Skin of body (tissue), 3 donors: ENCODE measurements at places on chromosomes 7 and 10.

- no peak for DNase-seq
Measured at GRCh38 chr10:101237982-101238731, 8.9 kb upstream of the LBX1 start.

GRCh38 chr10:31977440-31978155 lies 49.0 kb upstream of the ARHGAP12 start:
- peak; percentile 8 for DNase-seq

DNA sequence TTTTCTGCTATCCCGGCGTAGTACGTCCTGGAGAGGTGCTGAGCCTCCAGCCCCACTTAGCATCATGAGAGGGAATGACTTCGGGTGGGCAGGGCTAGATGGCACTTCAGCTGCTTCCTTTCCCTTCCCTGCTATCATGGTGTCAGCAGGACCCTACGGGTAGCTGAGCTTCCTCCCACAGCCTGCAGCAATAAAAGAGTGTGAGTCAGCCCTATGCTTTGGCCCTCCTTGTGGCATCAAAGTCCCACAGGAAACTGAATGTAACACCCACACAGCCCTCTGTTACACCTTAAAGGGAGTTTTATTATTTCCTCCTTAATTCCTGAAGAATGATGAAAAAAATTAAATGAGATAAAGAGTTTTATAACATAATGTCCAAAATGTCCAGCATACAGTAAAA lies 458.1 kb downstream of the RPS24 start:
- no peak for DNase-seq

DNA sequence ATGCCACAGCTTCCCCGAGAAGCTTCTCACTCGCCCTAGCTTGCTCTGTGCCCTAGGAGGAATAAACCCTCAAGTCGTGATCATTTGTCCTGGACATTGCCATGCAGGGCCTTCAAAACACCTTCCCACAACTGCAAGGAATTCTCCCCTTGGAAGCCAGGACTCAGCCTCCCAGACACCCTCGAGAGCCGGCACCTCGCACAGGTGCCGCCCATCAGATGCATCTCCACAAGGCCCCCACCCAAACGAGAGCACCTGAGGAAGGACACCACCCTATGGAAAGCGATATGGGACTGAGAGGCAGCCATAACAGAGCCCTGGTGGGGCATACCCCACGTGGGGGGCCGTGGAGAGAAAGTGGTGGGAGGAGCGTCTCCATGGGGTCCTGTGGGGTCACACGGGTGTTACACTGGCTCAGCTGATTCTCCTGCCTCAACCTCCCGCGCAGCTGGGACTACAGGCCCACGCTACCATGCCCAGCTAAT lies 77.6 kb upstream of the FOXK1 start:
- DNase-seq = no peak

DNA sequence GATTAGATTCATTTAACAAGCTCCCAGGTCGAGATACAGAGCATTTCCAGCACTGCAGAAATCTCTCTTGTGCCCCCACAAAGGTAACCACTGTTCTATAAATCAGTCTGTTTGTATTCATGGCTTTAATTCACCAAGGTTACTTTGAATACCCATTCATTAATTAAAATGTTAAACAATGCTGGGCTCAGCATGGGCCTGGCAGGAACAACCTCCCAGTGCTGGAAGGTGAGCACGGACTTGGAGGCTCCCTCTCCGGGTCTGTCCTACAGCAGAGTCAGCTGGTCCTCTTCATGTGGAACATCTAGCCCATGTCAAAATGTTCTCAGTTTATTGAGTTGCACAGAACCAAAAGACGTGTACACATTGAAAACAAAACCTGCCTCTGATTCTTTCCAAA lies 15.6 kb upstream of the EFCAB10 start:
- no peak for DNase-seq

- DNase-seq = no peak
Measured at GRCh38 chr10:86110156-86110786, 256.3 kb downstream of the GRID1 start.

DNA sequence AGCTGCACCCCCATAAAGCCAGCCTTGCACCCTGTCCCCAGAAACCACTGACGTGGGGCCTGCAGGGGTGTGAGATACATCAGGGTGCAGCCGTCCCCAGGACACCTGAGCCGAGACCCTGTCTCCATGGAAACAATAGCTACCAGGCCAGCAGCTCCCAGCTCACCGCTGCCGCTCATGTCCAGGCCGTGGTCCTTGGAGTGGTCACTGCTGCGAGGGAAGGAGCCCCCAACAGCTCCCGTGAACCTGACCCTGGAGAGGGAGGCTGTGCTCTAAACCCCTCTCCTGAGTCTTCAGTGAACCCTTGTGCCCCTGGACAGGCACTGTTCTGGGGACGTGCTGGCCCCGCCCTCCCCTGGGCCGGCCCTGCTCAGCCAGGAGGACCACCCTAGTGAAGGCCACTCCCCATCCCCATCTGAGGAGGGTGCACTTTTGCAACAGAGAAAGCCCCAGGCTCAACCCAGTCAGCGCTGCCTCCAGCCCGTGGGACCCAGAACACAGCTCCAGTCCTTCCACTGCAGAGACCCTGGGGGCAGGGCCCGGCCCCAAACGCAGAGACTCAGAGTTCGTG lies 19.6 kb upstream of the INPP5A start:
- no peak for DNase-seq

- DNase-seq = peak; percentile 87
Measured at GRCh38 chr7:66140924-66141323, 26.3 kb downstream of the CRCP start.

DNA sequence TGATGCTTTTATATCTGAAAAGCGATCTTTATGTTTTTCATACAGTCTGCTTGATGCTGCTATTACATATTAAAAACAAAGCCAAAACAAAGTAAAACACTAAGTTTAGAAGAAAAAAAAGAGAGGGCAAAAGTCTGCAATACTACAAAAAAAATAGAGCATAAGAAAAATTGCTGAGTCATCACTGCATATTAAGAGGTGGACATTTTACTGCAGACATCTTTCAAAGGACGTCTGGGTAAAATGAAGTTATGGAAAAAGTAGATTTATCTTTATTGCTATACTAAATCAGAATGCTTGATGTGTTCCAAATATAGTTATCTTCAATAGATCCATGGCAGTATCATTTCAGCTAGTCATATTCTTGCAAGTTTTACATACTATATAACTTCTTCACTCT lies 172.0 kb downstream of the MAGI2 start:
- no peak for DNase-seq

GRCh38 chr7:35411331-35411730 lies 157.4 kb upstream of the TBX20 start:
- DNase-seq = no peak

DNA sequence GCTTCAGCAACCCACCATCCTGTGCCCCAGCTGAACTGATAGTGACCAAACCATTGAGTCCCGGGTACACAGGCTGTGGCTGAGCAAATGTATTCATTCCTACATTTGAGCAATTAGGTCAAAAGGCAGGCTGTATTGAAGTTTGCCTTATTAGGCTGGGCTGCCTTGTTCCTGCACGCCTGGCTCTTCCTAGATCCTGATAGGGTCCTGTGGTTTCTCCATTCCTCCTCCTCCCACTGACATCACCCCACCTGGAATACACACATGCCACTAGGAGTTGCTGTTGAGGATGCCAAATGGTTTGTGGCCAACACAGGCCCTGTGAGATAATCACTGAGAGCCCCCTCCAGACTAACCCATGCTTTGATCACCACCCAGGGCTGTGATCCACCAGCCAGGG lies 66.4 kb upstream of the FGFR2 start:
- no peak for DNase-seq

- no peak for DNase-seq
Measured at GRCh38 chr10:1034758-1035157, 9.1 kb upstream of the IDI2 start.

DNA sequence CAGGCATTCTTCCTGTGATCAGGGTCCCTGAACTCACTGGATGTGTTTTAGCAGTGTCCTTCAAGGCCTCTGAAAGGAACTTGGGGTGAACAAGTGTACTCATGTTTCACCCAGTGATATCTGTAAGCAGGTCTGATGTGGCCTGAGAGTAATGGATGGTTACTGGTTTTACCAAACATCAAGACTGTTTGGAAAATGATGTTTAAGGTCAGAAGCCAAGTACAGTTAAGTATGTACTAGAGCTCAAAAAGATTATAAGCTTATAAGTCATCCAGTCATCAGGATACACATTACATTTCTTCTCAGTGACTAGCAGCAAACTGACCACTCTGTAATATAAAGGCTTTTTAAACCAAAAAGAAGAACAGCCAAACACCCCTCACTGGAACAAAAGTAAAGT lies 79.8 kb upstream of the PTN start:
- DNase-seq = no peak

DNA sequence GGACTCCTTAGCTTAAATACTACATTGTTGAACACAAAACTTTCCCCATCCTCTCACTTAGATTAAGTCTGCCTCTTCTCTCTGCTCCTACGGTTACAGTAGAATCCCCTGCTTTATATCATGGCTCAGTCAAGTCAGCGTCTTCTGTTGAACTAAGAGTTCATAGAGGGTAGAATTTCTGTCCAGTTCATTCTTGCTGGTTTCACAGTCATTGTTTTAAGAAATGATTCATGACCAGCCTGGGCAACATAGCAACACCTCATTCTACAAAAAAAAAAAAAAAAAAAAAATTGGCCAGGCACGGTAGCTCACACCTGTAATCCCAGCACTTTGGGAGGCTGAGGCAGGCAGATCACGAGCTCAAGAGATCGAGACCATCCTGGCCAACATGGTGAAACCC lies 3.7 kb upstream of the ZFYVE27 start:
- no peak for DNase-seq
